Frontal cortex (tissue), 4 donors: ENCODE measurements at places on chromosomes 13 and 19. TPM values are rescaled to one million over a fixed set of nuclear protein-coding genes. Genes with fewer than 3 reads are reported as not detected.

The ADPRHL1 gene
- 1.2 TPM for total RNA-seq

The CYP2A13 gene
- not detected for total RNA-seq

The GET3 gene
- total RNA-seq = 85.2 TPM

The ETV2 gene
- 0.82 TPM for total RNA-seq
